Urinary bladder (tissue), 4 donors: ENCODE measurements at places on chromosomes 3 and 15. TPM values are rescaled to one million over a fixed set of nuclear protein-coding genes. Genes with fewer than 3 reads are reported as not detected.

The MRAS gene
- polyA plus RNA-seq: 58.0 TPM

The EPHB3 gene
- polyA plus RNA-seq: 5.1 TPM

The ZNF385D gene
- 2.4 TPM for polyA plus RNA-seq

The GOLGA8A gene
- 13.3 TPM for polyA plus RNA-seq

The KCNAB1 gene
- 3.7 TPM for polyA plus RNA-seq
